ENCODE measurements at places on chromosomes 7 and 10.
A peak's percentile ranks its signal among the peaks of the same experiment; 100 is the strongest.

DNA sequence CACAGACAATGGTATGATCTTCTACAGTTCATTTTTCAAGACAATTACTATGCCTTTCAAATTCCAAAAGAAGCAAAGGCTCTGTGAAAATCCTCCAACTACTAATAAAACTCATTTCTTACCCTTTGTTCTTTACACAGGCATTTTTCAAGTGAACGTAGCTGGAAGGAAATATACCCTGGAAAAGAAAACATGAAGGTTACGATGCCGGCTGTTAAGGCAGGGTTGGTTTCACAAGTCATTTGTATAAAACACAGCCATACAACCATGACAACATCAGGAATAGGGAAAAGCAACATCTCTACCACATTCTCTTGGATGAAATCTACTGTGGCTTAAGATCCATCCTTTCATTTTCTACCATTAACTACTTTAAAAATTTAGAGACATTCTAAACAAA is 207.9 kb downstream of the DOCK4 start:
- DNase-seq: no peak

DNA sequence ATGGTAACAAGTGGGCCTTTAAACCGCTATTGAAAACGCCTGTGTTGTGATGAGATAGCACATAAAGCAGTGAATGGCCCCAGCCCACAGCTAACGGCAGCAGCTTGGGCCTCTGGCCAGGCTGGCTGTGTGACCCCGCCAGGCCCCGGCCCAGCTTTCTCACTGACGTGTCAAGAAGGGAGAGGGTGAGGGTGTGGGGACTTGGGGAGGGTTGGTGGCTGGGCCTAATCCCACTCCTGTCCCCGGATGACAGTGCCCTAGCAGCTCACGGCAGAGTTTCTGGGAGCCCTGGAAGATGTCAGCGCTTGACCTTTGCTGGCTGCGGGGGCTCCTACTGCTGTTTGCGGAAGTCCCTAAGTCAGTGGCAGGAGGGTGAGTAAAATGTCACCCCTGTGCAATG is 88.9 kb upstream of the SHH start:
- no peak for DNase-seq

- no peak for DNase-seq
Observed at GRCh38 chr7:95777269-95777668, 4.9 kb downstream of the DYNC1I1 start.

DNA sequence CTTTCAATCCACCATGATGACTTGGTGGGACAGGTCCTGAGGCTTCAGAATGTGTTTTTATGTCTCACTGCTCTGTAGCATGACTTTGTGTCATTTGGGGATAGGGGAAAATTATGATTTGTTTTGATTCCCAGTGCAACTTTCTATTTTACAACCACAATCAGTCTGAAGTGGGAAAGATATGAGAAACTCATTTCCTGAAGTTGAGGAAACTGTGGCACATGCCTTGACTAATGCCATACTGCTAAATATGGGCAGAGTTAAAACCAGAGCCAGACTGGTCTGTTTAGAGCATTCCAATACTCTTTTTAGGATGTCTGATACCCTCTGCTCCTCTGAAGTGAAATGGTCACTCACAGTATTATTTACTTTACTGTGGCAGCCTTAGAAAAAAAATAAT is 307.7 kb downstream of the ADRA2A start:
- DNase-seq: no peak

GRCh38 chr7:35797311-35797710 is 3.5 kb upstream of the SEPTIN7 start:
- no peak for DNase-seq

DNA sequence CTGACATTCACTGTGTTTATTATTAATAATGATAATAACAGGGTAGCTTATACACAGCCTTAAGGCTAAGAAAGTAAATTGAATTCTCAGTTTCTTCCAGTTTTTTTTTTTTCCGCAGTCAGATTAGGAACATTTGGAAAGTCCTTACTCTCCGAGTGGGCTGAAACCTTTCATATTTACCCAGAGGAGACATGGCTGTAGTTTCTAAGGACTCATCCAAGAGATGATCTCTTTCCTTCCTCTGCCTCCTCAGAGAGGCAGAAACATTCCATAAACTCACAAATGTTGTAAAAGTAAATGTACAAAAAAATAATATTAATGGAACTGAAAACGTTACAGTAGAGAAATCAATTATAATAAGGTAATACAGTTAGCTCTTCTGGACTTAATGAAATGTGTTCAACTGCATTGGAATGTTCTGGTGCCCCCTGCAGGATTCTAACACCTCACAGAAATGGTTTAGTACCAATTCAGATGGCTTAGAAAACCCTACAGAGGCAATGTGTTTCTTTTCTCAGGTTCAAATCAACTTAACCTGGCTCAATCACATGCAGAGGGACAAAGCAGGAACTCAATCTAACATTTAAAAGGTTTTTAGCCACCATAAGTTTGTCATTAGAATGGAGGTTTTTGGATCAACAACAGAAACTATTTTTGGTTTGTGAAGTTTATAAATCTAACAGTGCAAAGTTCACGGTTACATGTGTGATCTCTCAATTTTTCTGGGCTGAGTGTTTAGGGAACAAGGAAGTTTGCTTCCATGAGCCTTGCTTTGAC is 71.7 kb downstream of the ICA1 start:
- DNase-seq: peak; percentile 61

DNA sequence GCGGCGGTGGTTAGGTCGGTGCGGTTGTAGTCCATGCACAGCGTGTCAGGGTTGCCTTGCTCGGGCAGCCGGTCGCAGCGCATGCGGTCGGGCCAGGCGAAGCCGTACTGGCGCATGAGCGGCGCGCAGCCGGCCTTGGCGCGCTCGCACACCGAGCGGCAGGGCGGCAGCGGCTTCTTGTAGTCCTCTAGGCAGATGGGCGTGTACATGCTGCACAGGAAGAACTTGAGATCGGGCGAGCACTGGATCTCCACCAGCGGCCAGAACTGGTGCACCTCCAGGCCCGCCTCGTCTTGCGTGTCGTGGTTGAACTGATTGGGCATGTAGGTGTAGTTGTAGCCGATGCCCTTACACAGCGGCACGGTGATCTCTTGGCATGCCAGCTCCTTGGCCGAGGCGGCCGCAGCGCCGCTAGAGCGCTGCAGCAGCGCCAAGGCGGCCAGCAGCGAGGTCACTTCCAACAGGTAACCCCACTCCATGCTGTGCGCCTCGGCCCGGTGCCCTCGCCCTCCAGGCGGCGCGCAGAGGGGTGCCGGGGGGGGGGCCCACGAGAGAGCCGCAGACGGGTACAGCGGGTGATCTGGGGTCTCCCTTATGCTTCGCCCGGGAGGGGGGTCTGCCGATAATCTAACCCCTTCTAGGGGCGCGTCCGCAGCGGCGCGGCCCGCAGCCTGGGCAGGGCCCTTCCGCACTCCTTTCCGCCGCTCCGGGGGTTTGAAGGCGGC is 983 bp downstream of the FZD8 start:
- peak; percentile 56 for DNase-seq

GRCh38 chr7:143202161-143202560 is 18.9 kb downstream of the TAS2R39 start:
- no peak for DNase-seq

GRCh38 chr7:390761-391410 is 100.9 kb downstream of the FOXL3 start:
- DNase-seq: no peak

- no peak for DNase-seq
Observed at GRCh38 chr10:95434583-95434982, 126.6 kb downstream of the SORBS1 start.

GRCh38 chr10:11823122-11823988 is at the start of gene PROSER2:
Gene PROSER2, plus strand, starts transcription at chr10:11823356. Its CDS starts 28,722 bp downstream, at chr10:11852078.
- peak; percentile 53 for DNase-seq

GRCh38 chr10:103181244-103181643 is 11.8 kb downstream of the NT5C2 start:
- no peak for DNase-seq

- DNase-seq: no peak
Observed at GRCh38 chr10:99872367-99873162, 90.1 kb downstream of the ABCC2 start.

- DNase-seq: no peak
Observed at GRCh38 chr10:132812520-132812919, 26.6 kb upstream of the NKX6-2 start.

DNA sequence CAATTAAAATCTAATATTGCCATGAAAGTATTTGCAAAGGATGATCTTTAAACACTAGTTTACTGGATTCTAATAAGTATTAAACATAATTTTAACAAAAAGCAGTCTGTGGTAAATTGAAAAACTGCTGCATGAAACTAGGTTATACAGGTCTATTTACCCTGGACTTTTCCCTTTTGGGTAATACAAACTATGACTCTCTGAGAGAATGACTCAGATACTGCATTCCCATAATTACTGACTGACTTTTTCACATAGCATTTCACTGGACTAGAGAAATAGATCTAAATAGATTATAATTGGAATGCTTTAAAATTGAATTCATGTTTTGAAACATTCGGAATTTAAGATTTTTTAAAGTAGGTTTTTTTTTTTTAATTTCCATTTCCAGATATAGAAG is 395.7 kb downstream of the THSD7A start:
- no peak for DNase-seq

GRCh38 chr10:17648243-17649035 is 4.5 kb downstream of the STAM start:
- DNase-seq: peak; percentile 84

DNA sequence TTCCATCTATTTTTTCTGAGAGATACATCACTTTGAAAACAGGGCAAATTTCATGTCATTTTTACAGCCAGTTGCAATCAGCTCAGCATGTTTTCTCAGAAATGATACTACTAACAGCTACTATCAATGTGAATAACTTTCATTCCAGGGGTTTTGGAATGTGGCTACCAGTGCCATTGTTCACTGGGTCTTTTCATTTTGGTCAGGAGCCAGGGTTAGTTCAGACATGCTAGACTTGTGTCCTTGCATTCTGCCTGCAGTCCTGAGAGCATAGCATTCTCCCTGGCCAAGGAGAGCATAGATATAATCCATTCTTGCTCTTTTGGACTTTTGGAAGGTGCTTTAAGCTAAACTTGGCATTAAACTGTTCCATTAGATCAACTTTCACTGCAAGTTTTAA is 160.9 kb upstream of the NEBL start:
- DNase-seq: no peak

GRCh38 chr7:69517985-69518704 is 80.1 kb upstream of the AUTS2 start:
- DNase-seq: no peak

GRCh38 chr10:62978482-62978881 is 154.6 kb upstream of the NRBF2 start:
- peak; percentile 44 for DNase-seq

DNA sequence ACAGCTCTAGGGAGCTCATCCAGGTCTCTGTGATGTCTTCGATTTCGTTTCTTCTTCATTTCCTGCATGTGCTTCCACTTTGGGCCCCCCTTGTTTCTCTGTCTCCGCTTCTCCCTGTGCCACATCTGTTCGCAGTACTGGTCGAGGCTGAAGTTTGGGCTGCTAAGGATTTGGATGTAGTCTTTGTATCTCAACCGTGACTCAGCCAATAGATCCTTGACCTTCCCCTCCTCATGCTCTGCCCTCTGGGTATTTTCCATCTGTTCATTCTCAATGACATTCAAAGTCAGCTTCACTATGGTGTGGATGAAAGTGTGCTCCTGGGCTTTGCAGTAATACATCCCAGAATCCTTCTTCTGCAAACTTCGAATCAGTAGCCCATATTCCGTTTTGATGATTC is 187.4 kb downstream of the SEMA3D start:
- DNase-seq: no peak

- no peak for DNase-seq
Observed at GRCh38 chr7:71769326-71769725, 637.4 kb downstream of the GALNT17 start.

DNA sequence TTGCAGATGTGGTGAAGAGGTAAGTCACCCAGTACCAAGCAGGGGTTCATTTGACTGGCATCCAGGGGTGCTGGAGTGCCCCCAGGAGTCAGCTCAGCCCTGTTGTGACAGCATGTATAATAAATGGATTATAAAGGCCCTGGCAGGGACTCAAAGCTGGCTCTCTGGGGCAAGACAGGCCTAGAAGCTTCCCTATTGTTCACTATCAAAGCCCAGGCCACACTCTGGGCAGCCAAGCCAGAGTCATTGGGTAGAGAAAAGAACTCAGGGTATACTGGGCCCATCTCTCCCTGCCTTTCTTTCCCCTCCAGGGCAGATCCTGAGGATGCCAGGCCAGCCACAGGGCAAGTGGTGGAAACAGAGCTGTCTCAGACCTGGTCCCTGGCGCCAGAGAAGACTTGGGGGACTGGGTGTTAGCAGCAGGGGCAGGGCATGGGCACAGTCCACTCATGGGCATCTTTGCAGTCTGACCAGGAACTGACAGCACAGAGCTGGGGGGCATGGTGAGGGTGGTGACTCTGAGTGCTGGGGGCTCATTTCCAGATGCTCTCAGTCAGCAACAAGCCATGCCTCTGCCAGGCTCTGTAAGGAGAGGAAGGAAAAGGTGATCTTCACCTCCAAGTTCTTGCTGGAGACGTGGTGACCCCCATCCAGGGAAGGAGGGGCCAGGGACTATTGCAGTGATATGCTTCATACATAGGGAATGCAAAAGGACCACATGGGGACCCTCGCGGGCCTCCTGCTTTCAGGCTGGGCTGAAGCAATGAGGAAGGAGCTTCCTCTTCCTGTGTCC is 11.7 kb downstream of the RBP3 start:
- no peak for DNase-seq
